ENCODE measurements at places on chromosomes 2 and 18.

GRCh38 chr2:223300326-223300725 lies 248.3 kb downstream of the KCNE4 start:
- no peak for DNase-seq

DNA sequence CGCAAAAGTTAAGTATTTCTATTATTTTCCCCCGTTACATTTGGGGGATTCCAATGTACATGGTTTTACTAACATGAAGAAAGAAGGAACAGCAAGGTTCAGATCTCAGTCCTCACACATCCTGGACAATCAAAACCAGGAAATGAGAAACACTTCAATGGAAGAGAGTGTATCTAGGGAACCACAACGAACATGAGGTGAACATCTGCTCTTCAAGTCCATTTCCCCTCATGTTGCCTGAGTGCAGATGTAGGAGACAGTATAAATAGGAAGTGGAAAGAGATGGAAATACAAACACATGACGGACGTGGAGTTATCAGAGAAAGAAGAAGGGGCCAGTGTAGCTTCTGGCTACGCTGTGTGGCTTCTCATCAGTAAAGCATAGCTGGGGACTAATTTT lies 52.6 kb downstream of the CHN1 start:
- DNase-seq = no peak

- no peak for DNase-seq
Observed at GRCh38 chr2:162257425-162257824, 14.2 kb upstream of the FAP start.

DNA sequence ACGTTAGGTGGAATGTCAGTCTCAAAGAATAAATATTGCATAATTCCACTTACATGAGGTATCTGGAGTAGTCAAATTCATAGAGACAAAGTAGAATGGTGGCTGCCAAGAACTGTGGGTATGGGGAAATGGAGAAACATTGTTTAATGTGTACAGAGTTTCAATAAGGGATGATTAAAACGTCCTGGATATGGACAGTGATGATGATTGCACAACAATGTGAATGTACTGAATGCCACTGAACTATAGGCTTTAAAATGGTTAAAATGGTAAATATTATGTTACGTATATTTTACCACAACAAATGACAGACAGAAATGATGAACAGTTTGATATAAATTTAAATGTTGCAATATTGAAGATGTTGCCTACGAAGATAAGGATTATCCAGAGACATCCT lies 602.0 kb upstream of the PKDCC start:
- DNase-seq = peak; percentile 37

- no peak for DNase-seq
Observed at GRCh38 chr18:76412010-76412817, 82.8 kb downstream of the ZNF516 start.

GRCh38 chr2:193929131-193929530 lies 1727.9 kb upstream of the SLC39A10 start:
- no peak for DNase-seq

DNA sequence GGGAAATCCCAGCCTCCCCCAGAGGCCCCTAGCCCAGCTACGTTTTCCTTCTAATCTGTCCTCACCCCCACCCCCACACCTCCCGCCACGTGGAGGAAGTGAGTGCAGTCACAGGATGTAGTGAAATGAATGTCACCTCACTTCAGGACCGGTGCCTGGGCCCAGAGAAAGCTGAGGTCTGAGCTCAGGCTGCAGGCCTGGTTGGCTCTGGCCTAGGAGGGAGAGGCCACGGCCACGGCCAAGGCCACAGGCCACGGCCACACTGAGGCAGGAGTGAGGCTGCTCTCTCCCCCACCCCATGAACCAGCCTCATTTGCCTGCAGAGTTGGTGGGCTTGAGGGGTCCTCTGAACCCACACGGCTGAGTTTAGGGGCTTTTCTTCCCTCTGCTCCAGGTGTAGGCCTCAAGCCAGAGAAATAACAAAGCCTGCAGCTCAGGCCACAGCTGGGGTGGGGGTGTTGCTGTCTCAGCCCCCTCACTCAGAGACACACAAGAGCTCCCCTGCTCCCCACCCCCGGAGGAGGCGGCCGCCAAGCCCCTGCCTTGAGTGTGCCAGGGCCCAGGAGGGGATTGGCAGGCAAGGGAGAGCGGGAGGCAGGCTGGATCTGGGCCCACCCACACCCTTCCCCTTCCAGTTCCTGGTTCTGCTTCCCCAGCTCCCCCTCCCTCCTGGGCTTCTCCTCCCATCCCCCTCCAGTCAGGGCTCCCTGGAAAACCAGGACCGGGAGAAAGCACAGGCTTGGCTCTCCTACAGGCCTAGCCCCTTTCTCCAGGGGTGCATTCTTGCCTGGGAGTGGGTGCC lies 27.0 kb downstream of the DNMT3A start:
- no peak for DNase-seq

- DNase-seq = no peak
Observed at GRCh38 chr2:50929661-50930060, 102.3 kb downstream of the NRXN1 start.

- peak; percentile 73 for DNase-seq
Observed at GRCh38 chr2:209933499-209934483, 68.6 kb upstream of the RPE start.

DNA sequence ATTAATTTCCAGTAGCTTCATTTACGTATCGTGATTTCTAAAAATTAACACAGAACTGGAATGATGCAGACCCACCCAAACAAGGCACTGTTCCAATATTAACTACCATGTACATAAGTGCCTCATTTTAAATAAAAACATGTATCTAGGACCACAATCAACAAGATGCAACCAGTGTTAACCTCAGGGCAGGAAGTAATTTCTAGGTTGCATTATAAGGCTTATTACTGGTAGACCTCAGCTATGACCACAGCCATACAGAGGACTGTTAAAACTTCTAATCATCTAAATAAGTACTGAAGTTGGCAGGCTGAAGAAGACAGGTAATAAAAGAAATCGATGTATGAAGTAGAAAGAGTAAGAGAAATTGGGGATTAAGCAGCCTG lies 262.9 kb downstream of the HDAC4 start:
- DNase-seq = no peak

DNA sequence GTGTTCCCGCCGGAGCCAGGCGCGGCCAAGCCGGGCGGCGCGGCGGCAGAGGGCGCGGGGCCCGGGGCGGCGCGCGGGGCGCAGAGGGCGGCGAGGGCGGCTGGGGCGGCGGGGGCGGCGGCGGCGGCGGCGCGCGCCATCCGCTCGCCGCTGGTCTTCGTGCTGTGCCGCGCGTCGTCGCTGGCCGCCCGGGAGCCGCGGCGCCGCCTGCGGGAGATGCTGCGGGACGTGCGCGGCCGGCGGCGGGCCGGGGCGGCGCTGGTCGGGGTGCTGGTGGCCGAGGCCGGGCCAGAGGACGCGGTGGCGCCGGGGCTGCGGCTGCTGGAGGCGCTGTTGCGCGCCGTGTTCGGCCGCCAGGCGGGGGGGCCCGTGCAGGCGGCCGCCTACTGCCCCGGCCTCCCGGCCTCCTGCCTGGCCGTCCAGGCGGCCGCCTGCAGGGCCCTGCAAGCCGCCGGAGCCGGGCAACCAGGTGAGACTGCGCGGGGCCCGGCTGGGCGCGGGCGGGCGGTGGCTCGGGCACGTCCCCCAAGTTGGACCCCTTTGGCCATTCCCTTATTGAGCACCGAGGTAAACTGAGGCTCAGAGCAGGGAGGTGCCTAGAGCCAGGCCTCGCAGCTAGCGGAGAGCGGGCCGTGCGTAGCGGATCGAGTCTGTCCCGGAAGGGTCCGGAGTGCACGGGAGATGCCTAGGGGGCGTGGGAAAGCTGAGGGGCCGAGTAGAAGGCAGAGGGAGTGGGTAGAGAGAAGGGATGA lies 584 bp downstream of the C2orf72 start:
- no peak for DNase-seq

DNA sequence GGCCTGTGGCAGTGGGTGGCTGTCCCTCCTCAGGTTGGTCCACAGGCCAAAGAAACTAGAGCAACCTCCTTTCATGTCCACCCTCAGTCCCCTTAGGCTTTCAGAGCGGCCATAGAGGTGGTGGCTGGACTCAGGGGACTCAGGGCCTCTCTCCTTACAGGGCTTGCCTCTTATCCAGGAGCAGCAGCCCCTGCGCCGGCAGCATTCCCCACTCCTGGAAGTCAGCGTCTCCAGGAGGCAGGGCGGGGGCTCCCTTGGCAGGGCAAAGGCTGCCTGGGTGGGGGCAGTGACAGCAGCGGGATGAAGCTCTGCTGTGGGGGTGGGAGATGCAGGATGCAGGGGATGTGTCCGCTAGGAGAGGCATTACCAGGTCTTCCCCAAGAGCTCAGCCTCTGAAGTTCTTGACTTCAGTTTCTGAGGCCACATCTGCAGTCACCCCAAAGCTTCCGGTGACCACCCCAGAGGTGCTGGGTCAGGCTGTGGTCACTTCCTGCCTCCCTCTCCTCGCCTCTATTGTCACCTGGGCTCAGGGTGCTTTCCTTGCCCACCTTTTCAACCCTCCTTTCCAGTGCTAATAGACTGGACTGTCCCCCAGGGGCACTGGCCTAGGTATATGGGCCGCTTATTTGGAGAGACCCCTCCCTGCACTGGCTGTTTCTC lies 8.6 kb upstream of the GPR55 start:
- DNase-seq = no peak

- DNase-seq = no peak
Observed at GRCh38 chr2:48459921-48460320, 70.0 kb upstream of the STON1 start.

GRCh38 chr18:46174342-46175041 lies 70.3 kb downstream of the HAUS1 start:
- peak; percentile 35 for DNase-seq

DNA sequence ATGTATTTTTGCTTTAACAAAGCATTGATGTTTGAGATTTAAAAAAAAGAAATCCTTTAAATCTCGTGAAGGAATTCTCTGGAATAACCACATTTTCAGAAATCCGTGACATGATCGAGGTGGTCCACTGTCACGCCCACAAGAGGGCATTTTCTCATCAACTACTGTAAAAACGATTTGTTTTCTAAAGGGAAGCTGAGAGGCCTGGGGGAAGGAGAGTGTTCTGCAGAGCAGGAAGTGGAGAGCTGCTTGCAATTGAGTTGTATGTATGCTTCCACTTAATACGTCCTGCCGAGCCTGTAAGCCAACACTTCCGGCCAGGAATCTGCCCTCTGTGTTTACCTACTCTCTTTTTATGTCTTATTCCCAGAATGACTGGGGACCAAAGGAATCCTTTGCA lies 19.4 kb downstream of the KLHL29 start:
- peak; percentile 64 for DNase-seq
